ENCODE measurements at places on chromosomes 13 and 19.
A peak's percentile ranks its signal among the peaks of the same experiment; 100 is the strongest.

DNA sequence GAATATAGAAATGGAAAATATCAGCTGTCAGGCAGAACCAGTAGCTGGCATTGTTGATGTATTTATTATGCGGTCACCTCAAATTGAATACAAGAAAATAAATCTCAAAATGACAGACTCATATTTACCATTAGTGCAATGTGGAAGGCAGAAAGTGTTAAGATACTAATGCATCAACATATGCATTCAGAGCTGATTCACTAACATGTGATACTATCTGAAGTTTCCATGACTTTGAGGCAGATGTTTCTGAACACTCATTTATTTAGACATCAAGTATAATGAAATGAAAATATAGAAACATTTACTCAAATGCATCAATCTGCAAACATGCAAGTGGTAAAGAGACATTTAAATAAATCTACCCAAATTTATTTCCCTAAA is 474.2 kb upstream of the SLC10A2 start:
- no peak for DNase-seq

- DNase-seq, result no peak
Observed at GRCh38 chr19:15871570-15871969, 26.3 kb downstream of the CYP4F2 start.

GRCh38 chr19:6069268-6069791 is 41.0 kb downstream of the RFX2 start:
- no peak for DNase-seq

GRCh38 chr19:3357271-3357991 is 9.0 kb upstream of the NFIC start:
- DNase-seq, result peak; percentile 71

GRCh38 chr13:41178040-41178439 is 16.3 kb downstream of the KBTBD7 start:
- DNase-seq, result no peak

- DNase-seq, result no peak
Observed at GRCh38 chr13:51599444-51600176, 15.3 kb downstream of the WDFY2 start.

GRCh38 chr13:27997904-27998522 is 9.5 kb upstream of the URAD start:
- peak; percentile 82 for DNase-seq

GRCh38 chr13:30745906-30746686 is 10.8 kb downstream of the ALOX5AP start:
- DNase-seq, result peak; percentile 37

- no peak for DNase-seq
Observed at GRCh38 chr13:111020546-111020945, 94.6 kb upstream of the ARHGEF7 start.

DNA sequence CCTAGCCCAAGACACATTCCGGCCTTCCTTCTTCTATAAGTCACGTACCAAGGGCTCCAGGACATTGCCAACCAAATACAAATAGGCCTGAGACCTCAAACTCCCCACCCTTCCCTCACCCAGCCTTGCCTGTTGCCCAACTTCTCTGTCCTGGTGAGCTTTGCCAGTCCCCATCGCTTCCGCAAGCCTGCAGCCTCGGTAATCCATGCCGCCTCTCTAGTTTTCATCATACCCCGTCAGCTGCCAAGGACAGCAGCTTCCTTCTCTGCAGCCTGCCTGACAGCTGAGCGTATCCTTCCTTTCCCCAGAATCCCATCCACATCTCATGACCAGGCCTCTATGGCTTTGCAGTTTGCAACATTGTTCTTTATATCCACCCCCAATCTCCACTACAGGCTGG is 36.6 kb upstream of the POMP start:
- no peak for DNase-seq

- no peak for DNase-seq
Observed at GRCh38 chr19:29666578-29667386, 1.5 kb downstream of the PLEKHF1 start.

GRCh38 chr13:29771247-29771646 is 79.2 kb downstream of the UBL3 start:
- DNase-seq, result peak; percentile 68

DNA sequence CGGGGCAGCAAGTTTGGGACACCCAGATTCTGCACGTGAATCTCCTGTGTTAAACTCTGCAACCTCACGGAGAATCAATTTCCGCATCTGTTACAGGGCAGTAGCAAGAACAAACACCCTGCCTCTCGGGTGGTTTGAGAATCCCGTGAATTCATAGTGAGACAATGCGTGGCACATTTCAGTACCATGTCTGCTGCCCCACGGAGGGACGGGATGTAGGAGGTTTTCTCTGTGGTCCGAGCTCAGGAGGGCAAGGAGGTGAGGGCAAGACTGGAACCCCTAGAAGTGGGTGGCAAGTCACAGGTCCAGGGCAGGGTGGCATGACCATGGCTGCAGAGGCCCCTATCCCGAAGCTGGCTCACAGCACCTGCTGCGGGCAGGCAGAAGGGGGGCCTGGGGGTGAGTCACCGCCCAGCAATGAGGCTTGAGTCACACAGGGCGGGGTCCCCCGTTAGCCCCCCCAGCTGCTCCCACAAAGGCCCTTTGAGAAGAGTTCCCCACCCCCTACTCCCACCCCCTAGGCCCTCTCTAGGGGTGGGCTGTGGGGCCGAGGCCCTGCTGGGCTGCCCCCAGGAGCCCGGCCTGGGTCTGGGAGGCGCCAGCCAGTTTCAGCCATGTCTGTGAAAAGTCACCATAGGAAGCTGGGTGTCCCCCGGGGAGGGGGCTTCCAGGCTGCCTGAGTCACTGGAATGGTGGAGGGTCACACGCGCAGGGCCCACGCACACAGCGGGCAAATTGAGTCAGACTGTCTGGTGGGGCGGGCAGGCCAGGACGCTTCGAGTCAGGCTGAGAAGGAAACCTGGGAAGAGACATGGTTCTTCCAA is 25.8 kb upstream of the NANOS3 start:
- no peak for DNase-seq

DNA sequence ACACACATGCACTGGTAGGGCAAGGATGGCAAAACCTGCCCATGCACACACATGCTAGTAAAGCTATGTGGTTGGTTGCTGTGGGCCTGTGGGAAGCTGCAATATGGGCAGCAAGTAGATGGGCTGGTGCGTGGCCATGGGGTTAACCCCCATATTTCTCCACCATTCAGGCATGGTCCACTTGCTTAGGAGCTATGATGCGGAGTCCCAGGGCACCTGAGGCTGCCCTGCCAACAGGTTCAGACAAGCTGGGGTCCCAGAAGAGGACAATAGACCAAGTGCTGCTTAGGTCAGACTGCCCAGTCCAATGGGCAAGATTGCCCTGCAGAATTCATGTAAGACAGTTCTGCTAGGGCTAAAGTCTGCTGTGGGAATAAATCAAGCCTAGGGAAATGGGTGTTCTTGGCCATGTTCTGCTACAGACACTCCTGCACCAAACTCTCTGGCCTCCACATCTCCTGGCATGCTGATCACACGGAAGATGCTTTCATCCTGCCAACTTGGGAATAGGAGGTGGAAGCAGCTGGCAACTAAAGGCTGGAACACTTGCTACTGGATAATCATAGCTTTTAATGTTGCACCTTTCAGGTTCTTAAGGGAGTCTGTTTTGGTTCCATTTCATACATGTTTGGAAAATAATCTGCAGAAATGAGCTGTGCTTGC is 646.3 kb upstream of the SLITRK1 start:
- DNase-seq, result no peak

Data from NCI-H524 (cell line).